ENCODE measurements at places on chromosomes 13 and 19. TPM values are rescaled to one million over a fixed set of nuclear protein-coding genes. Genes with fewer than 3 reads are reported as not detected.

ZNF534 gene
- total RNA-seq = 1.9 TPM

ZNF296 gene
- 4.2 TPM for total RNA-seq

- DNase-seq = no peak
Measured at GRCh38 chr19:38557205-38557799, 60.5 kb downstream of the MAP4K1 start.

GRCh38 chr19:13100031-13100588, 2.5 kb downstream of the LYL1 start:
- no peak for DNase-seq

DNA sequence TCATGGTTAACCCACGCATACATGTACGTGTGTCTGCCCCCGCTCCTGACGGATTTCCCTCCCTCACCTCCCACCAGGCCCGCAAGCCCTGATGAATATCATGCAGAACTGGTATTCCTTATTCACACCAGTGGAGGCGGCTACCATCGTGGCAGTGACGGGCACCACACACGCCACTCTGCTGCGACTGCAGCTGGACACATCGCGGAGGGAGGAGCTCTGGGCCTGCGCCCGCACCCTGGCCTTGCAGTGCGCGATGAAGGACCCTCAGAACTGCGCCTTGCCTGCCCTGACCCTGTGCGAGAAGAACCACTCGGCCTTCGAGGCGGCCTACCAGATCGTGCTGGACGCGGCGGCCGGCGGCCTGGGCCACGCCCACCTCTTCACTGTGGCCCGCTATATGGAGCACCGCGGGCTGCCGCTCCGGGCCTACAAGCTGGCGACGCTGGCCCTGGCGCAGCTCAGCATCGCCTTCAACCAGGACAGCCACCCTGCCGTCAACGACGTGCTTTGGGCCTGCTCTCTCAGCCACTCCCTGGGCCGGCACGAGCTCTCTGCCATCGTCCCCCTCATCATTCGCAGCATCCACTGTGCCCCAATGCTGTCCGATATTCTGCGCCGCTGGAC, 35.0 kb downstream of the ZSWIM4 start:
- DNase-seq = no peak
